ENCODE measurements at places on chromosomes 12 and 14.

- no peak for DNase-seq
These were observed 23.1 kb downstream of the PRIMA1 start for GRCh38 chr14:93765155-93765554.

DNA sequence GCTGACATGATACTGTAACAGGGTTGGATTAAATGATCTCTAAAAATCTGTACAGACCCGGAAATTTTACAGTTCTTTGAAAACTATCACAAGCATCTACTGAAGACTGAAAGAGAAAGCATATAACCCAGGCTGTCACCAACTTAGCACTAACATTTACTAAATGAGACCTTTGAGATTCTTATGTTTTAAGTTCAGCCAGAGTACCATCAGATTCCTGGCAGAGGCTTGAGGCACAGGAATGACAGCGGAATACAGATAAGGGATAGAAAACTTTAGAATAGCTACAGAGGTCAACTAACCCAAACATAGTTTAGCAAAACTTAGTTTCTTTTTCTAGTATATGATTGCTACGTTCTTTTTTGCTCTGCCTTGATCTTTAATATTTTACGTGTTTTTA is 91.6 kb upstream of the FERMT2 start:
- no peak for DNase-seq

DNA sequence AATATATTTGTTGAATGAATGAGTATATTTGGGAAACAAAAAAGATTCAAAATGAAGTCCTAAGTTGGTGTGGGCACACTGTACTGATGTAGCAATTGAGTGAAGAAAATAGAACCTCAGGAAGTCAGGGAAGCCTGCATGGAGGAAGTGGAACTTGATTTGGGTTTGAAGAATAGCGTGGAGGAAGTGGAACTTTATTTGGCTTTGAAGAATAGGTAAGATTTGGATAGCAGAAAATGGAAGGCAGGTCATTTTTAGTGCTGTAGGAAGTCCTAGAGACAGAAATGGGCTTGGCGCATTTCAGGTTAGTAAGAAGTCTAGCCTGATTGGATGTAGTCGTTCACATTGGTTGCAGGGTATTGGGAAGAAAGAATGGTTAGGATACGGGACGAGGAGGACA is 5.4 kb downstream of the C12orf75 start:
- no peak for DNase-seq

- DNase-seq = no peak
These were observed 163.4 kb upstream of the RTL1 start for GRCh38 chr14:101066826-101067510.

DNA sequence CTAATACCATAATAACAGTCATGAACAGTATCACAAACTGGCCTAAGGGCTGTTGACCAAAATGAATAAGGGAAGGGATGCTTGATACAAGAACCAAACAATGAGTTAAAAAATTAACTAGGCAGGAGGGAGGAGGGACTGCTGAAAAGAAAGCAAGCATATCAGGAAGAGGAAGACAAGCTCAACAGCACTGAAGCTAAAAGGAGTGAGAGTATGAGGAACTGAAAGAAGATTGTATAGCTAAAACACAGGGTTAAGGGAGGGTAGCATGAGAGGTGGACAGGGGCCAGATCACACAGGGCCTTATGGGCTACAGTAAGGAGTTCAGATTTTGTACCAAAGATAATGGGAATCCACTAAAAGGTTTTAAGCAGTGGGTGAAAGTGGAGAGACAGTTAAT is 34.1 kb downstream of the ITGA7 start:
- DNase-seq = no peak

GRCh38 chr12:97490141-97490540 is 27.5 kb downstream of the RMST start:
- no peak for DNase-seq

GRCh38 chr12:41697161-41697560 is 447.5 kb downstream of the GXYLT1 start:
- DNase-seq = no peak

GRCh38 chr14:45553981-45554380 is 301.0 kb upstream of the MIS18BP1 start:
- no peak for DNase-seq

GRCh38 chr12:32983968-32984367 is 87.4 kb upstream of the PKP2 start:
- no peak for DNase-seq

- DNase-seq = no peak
These were observed 57.7 kb upstream of the DLK1 start for GRCh38 chr14:100669011-100669412.

DNA sequence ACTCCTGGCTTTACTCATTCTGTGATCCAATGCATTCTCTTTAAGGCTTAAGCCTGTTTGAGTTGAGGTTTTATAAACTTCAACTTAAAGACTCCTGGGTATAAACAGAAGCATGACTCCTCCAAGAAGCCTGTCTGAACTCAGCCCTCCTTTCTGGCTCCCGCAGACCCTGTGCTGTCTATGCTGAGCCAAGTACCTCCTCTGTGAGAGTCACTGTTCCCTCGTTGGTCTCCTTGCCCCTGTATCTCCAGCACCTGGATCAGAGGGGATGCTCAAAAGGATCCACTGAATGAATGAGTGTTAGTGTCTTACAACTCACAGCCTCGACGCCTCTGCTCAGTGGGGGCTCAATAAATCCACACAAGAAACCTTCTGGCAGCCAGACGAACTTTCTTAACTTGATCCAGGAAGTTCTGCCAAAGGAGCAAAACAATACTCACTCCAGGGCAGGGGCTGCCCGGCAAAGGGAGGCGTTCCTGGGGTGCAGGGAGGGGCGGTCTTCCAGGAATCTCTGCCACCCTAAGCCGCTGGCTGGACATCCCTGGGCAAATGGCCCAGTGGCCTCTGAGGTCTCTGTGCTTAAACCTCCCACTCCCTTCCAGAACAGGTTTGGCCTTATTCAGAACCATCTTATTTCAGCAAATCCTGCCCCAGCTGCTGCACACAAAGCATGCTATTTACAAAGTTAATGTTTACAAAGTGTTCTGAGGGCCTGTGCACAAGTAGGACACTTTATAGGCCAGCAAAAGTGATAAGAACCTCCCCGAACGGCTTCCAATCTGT is 32.9 kb downstream of the MAP1LC3B2 start:
- DNase-seq = no peak

DNA sequence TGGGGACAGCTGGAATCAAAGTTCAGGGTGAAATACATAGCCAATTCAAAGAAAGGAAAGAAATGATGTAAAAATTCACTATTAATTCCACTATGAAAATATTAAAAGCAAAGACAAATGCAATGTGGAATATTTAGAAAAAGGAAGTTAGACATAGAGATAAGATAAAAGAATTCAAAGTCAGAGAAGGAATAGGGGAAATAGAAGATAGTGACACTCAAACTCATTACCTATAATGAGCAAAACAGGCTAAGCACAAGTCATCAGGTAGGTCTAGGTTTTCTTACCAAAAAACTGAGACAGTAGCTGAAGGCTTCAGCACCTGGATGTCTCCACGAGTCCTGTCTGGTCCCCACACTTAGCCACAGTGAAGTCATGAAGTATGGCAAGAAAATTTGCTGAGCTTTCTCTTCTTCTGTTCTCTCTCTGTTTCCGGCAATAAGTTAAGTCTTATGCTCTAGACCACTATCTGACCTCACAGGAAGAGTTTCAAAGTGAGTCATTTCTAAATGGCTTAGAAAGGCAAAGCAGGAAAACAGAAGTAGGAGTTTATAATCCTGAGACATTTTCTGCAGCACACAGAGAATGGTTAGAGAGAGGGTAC is at the start of gene C3AR1:
TSS of gene C3AR1 (minus strand) at position 369 of the 604 bp plus-strand sequence. CDS start 6,174 bp downstream, outside the sequence.
- DNase-seq = no peak

DNA sequence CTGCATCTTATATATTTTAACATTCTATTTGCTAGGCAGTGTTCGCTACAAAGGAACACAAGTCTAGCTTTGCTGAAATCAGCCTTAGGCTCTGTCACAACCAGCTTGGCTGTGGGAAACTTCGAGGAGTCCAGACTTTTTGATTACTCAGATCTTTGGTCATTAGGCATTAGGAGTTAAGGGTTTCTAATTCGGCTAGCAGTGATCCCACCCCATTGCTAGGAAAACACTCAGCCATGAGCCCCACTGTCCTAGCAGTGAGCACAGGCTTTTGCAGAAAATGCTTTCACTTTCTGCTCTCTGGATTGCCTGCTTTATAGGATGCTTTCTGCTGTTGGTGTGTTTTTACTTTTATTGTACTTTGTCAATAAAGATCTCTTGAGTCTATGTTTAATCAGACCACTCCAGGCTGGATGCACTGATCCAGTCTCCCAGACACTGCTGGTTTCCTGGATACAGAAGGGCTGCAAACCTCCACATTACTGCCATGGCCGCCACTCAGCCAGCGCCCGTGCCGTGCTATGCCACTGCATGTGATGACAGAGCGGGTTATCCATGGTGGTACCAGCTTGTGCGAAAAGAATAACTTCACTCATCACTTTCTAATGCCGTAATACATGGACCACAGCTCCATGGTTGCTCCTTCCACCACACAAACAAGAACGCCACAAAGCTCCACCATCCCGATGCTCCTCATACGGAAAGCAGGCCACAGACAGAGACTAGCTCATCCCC is 41.0 kb upstream of the PYGL start:
- no peak for DNase-seq

DNA sequence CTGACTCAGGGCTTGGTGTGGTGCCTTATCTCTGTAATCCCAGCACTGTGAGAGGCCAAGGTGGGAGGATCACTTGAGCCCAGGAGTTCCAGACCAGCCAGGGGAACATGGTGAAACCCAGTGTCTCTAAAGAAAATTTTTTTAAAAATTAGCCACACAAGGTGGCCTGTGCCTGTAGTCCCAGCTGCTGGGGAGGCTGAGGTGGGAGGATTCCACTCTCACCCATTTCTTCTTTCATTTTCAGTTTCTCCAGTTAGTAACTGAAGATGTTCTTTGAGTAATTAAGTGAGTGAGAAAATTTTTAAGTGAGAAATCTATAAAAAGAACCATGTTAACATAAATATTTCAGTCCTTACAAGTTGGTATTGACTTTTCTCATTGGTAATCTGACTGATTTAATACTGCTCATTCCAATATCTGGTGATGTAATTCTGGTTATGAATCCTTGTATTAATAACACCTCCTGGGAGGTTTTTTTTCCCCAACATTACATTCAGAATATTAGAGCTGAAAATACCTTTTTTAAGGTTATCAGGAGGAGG is 6.1 kb downstream of the METTL3 start:
- no peak for DNase-seq

- DNase-seq = no peak
These were observed 642.7 kb downstream of the DIO2 start for GRCh38 chr14:79568594-79568993.

DNA sequence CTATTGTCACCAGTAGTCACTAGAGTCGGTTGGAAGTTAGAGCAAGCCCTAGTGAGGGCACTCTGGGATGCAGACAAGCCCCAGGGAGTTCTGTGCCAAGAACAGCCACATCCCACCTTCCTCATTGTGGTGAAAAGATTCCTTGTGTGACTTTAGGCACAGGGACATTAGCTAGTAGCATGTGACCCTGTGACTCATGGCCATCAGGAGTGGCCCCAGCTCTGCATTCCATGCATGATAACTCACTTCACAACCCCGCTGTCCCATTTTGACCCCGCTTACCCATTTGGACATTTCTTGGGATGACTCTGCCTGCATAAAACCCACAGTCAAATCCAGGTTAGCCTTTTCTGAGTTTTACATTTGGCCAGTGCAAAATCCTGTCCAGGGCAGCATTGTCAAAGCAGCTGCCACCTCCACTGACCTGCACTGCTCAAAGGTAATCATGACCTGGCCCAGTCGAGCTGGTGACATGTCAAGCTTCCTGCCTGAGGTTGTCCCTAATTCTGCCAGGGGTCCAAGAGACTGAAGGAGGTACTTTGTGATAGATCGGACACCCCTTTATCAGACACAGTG is 430.5 kb downstream of the DPF3 start:
- DNase-seq = no peak

GRCh38 chr14:62674563-62675237 is 370.6 kb downstream of the KCNH5 start:
- no peak for DNase-seq

DNA sequence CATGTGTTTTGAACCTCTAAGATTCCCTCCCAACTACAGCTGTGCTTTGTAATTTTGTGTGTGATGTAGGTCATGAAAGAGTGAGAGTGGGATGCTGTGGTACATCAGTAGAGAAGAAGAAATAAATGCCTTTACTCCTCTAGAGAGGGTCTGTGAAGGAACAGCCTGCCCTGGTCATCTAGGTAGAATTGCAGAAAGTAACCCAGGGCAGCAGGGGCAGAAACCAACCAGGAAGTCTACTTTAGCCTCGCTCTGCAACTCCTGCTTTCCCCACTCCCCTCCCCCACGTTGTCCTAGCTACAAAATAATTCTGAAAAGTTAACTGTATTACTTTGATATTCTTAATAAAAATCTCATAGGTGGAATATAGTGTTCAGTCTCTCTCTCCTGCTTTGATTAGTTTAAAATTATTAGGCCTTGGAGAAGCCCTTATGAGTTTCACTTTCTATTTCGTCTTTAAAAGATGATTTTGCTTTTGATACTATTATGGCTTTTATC is 7.5 kb downstream of the TBK1 start:
- DNase-seq = no peak

DNA sequence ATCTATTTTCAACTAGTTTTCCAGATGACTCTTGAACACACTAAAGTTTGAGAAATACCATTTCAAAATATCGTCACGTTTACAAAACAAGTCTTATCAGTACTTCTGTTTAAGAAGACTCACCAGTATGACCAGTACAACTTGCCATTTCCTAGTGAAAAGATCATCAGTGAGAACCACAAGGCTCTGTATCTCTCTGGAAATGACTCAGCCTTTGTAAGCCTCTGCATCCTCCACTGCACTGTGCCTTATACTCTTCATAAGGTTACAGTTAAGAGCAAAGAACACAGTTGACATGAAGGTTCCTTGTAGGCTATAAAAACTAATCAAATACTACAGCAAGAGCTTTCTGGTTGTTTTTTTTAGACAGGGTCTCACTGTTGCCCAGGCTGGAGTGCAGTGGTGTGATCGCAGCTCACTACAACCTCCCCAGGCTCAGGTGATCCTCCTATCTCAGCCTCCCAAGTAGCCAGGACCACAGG is 5.7 kb upstream of the VTI1B start:
- no peak for DNase-seq

- no peak for DNase-seq
These were observed 935 bp downstream of the TBC1D30 start for GRCh38 chr12:64825143-64826021.

DNA sequence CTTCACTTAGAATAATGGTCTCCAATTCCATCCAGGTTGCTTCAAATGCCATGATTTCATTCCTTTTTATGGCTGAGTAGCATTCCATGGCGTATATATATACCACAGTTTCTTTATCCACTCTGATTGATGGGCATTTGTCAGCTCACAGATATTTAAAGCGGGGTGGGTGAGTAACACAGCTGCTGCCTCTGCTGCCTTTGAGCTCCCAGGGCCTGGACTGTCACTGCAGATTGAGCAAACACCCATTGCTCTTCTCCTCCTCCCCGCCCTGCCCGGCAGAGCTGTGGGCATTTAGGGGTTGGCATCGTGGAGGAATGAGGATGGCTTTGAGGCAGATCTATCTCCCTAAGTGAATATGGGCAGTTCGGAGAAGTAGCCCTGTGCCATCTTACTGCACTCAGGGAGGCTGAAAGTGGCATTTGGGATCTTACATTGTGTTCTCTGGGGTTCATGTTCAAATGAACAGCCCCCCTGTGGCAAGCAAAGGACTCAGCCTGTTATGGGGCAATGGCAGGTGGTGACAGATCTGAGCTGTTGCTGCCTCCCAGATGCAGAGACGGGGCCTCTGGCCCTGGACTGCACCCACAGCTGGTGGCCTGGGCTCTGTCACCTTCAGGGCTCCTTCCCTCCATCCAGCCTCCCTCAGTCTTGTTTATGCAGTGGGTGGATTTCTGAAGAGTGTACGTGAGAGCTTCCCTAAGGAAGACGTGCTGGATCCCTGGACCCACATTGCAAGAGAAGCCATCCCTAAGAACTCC is 4.9 kb downstream of the RFLNA start:
- no peak for DNase-seq

- no peak for DNase-seq
These were observed 505.0 kb upstream of the FLRT2 start for GRCh38 chr14:85024931-85025330.
